ENCODE measurements at places on chromosomes 16 and 17.
A peak's percentile ranks its signal among the peaks of the same experiment; 100 is the strongest.

- DNase-seq = no peak
These were observed 10.8 kb downstream of the NOD2 start for GRCh38 chr16:50704245-50704644.

- DNase-seq = no peak
These were observed 42.8 kb downstream of the MARCHF10 start for GRCh38 chr17:62765351-62765750.

DNA sequence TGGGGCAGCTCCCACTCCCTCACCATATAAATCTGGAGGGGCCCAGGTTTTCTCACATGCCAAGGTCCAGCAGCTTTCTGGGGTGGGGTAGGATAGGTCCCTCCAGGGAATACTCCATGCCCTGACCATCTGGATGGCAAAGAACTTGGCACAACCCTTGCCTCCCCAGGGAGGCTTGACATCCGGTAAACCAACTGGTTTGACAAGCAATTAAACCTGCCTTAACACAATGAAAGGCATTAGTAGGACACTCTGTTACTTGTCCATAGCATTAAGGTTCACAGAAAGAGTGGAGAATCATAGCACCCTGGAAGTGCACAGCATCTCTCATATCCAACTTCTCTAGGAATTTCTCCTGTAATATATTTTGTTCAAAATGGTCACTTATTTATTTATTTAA lies 63.9 kb upstream of the MAF start:
- DNase-seq = no peak

DNA sequence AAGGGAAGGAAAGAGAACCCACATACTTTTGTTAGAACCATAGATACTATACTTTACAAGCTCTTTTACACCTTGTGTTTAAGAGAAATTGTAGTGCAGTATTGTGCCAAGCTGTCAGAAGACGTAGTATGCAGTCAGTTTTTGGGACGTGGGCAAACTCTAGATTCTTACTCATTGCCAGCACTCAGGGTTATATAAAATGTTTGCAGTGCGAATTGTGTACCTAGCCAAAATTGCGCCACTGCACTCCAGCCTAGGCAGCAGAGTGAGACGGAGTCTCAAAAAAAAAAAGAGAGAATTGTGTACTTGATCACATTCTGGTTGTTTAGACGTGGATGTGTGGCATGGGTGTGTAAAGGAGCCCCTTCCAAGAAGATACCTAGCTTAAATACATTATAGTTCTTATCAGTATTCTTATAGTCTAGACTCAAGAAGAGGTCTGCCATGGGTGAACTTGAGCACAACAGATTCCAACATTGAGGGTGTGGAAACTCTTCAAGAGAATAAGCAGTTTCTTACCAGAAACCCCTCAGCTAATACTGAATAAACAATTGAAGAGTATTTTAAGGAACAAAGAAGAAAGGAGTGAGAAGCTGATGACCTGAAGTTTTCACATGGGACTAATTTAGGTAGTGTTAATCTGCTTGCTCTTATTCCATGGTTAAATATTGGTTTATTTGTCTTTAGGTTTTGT lies 27.4 kb upstream of the MRC2 start:
- DNase-seq = no peak

GRCh38 chr17:50349243-50349600 lies 3.3 kb downstream of the XYLT2 start:
- DNase-seq = no peak

DNA sequence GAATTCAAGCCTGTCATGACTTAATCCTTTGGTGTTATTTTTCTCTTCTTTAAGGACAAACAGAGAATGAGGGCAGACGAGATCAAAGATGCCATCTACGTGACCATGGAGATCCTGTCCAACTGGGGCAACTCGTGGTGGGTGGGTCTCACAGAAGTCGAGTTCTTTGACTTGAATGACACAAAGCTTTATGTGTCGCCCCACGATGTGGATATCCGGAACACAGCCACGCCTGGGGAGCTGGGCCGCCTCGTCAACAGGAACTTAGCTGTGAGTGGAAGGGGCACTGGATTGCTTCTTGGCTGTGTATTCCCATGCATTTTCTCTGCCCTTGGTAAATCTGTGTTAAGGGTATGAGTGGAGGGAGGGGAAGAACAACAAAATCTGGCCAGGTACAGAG lies 158.7 kb downstream of the KATNIP start:
- no peak for DNase-seq

GRCh38 chr17:7705269-7706255 lies 560 bp downstream of the EFNB3 start:
- no peak for DNase-seq

- no peak for DNase-seq
These were observed 18.3 kb downstream of the ITGAX start for GRCh38 chr16:31373235-31373634.

- DNase-seq = no peak
These were observed 6.9 kb upstream of the LITAF start for GRCh38 chr16:11593581-11593980.

- DNase-seq = no peak
These were observed 686.1 kb upstream of the SOX9 start for GRCh38 chr17:71434716-71435115.

- DNase-seq = no peak
These were observed 11.5 kb downstream of the GUCY2D start for GRCh38 chr17:8013731-8014557.

GRCh38 chr16:22386976-22387375 lies 12.6 kb upstream of the CDR2 start:
- no peak for DNase-seq

DNA sequence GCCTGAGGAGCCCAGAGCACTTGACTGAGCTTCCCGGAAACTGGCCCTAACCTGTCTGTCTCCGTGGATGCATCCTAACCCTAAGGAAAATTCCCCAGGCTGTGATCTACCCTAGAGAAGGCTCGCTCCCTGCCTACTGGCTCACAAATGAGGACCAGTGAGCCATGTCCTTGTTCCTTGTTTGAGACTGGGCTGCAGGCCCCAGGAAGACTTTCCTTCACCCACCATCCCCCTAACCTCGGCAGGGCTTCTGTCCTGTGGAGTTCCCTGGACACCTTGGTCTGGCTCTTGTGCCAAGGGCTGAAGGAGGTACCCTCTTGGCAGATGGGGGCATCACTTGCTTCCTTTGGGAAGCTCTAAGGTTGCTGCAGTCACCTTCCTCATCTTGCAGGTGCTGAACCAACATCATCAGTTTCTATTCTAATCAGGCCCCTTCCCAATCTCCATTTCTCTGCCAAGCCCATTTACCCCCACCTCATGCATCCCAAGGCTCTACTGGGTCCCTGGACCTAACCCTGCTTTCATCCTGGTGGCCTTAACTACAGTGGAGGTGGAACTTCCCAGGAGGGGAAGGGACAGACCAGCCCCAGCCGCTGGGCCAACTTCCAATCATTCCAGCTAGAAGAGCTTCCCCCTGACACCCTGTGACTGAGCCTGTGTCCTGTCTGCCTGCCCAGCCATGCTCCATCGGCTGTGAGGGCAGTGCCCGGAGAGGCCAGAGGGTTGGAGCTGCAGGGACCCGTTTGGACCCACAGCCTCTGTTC lies 12.4 kb downstream of the RNF40 start:
- peak; percentile 18 for DNase-seq

DNA sequence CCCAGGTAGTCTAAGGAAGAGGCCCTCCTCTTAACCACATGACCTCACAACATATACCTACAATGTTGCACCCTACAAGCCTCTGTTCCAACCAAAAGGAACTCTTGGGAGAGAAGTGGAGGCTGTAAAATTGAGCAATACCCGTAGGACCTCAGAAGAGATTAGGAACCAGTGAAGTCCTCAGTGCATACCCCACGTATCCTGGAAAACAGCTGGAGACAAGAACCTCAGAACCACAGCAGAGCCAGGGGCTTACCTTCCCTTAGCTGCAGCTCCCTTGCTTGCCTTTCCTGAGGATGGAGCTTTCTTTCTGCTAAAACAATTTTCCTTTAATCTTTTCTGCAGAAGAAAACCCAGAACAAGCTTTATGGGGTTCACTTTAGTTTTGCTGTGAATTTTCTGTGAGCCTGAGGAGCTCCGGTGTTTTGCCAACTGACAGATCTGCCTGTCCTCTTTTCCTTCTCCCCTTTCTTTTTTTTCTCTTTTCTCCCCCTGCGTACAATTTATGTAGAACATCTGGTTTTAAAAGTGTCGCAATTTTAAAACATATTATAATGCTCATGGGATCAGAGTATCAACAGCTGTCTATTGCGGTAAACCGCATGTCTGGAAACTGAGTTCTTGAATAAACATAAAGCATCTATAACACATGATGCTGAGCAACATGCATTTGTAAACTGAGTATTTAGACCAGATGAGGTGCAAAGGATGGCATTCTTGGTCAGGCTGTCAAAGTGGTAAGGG lies 226.4 kb upstream of the MAF start:
- DNase-seq = no peak

DNA sequence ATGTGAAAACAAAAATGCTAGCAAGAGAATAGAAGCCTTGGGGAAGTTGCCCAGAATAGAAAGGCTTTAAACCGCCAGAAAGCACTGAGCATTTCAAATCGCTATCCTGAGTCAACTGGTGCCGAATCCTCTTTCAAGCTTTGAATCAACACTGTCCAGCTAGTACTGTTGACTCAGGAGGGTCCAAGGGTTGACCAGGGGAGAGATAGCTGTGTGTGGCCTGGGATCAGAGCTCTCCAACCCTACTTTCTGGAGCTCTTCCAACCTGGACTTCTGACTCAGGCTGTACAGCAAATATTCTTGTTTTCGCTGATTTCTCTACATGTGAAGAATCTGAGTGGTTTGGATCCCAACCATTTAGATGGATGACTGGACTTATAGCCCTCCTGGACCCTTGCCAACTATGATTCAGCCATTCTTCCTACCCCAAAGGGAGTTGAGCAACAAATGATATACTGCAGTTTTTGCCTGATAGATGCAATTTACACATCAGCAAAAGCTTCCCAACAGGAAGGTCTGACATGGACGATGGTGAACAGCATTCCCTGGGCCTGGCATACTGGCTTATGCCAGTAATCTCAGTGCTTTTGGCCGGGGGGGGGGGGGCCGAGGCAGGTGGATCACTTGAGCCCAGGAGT lies 154.0 kb upstream of the SDK2 start:
- DNase-seq = no peak

- DNase-seq = peak; percentile 80
These were observed 63.7 kb downstream of the SPAG9 start for GRCh38 chr17:51056813-51057510.

DNA sequence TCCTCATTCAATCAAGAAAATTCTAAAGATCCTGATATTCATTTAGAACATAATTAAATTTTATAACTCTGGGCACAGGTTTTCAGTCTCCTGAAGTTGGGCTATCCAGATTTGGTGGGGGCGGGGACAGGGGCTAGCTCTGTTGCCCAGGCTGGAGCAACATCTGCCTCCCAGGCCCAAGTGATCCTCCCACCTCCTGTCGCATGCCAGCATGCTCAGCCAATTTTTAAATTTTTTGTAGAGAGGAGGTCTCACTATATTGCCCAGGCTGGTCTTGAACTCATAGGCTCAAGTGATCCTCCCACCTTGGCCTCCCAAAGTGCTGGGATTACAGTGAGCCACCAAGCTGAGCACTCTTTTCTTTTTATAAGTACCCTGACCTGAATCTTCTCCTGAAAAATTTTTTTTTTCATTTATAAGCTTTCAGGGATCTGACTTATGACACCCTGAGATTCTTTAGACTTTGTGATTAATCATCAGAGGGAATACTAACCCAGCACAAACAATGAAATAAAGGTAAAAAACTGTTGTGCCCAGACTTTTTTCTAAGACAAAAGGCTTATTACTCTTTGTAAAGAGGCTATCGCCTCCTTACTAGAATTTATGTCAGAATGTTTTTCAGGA lies 62.6 kb downstream of the TUBD1 start:
- DNase-seq = no peak

DNA sequence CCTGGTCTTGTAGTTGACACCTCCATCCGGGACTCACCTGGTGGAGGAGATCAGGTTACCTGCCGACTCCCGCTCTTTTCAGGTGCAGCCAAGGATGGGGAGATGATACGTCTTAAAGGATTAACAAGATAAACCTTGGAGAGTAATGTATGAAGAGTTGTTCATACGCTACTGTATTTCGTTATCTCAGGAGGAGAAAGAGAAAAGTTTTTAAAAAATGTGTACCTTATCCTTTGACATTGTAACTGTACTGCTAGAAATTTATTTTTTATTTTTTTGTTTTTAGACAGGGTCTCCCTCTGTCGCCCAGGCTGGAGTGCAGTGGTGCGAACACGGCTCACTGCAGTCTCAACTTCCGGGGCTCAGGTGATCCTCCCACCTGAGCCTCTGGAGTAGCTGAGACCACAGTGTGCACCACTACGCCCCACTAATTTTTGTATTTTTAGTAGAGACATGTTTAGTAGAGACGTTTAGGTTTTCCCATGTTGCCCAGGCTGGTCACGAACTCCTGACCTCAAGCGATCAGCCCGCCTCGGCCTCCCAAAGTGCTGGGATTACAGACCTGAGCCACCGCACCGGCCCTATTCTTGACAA lies 764 bp upstream of the SMURF2 start:
- no peak for DNase-seq

DNA sequence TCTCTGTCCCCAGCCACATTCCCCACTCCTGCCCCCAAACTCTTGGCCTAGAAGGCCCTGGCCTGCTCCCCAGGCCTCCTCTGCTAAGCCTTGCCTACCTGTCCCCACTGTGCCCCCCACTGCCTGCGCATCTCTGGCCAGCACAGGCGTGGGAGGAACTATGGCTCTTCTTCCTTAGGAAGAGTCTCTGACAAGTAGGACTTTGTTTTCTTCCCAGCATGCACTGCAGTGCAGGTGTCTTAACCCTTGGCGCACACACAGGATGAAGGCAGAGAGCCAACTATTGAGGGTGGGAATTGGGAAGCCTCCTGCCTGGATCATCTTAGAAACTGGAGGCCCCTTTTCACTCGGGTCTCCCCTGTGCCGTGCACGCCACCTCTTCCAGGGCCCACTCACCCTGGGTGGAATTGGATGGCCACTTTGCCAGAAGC lies 3.6 kb downstream of the AMDHD2 start:
- no peak for DNase-seq

GRCh38 chr16:68236137-68236825 lies 354 bp upstream of the ESRP2 start:
- peak; percentile 80 for DNase-seq

DNA sequence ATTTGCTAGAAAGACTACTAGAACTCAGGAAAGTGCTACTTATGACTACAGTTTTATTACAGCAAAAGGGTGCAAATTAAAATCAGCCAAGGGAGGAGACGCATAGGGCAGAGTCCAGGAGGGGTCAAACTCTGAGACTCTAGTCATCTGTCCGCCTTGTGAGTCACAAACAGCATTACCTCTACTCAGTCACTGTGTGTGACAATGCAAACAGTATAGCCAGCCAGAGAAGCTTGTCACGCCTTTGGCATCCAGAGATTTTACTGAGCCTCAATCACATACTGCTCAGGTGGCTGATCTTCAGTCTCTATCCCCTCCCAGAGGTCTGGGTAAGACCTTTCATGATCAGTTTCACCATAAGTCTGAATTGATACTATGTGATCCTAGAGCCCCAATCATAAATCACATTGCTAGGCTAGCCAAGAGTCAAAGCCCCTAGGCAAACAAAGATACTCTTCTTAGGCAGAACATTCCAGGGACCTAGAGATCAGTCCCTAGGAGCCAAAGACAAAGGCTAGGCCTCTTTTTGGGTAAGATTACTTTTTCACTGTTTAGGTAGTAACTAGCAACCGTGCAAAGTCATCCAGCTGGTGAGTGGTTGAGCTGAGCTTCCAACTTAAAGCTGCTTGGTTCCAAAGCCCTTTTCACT lies 48.8 kb upstream of the CLEC19A start:
- no peak for DNase-seq
